Testis (tissue), 5 donors: ENCODE measurements at places on chromosomes 3 and 15. TPM values are rescaled to one million over a fixed set of nuclear protein-coding genes. Genes with fewer than 3 reads are reported as not detected.
A peak's percentile ranks its signal among the peaks of the same experiment; 100 is the strongest.

The RARRES1 gene
- 0.24 TPM for total RNA-seq

The FGD5 gene
- 17.8 TPM for total RNA-seq

The DBR1 gene
- 6.9 TPM for total RNA-seq

DNA sequence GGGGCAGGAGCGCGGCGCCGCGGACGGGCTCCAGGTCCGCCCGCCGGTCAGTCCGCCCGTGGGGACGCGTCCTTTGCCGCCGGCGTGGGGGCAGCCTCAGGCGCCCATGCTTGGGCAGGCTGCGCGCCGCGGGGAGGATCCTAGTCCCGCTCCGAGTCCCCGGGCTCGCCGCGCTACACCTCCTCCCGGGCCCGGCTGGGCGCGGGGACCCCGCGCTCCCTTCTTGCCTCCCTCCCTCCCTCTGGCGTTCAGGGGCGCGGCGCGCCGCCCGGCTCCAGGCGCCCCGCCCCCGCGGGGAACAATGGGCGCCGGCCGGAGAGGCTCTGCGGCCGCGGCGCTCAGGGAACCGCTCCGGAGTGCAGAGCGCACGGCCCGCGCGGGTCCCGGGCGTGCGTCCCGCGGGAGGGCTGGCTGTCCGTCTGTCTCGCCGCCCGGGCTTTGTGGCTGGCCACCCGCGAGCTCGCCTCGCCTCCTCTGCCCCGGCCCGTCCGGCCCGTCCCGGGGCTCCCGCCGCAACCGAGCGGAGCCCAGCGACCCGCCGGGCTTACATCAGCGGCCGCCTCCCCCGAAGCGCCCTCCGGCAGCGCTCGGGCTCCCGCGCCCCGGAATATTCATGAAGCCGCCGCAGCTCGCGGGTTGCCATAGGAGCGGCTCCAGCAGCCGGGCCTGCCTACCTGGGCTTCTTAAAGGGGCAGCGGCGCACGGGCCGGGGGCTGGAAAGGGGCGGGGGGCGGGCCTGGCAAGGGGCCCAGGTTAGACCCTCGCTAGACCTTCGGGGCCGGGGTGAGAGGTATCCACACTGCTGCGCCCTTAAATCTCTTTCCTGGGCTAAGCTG lies at the start of gene HCN4:
Gene HCN4, minus strand, starts transcription at position 658 of the 836 bp plus-strand sequence. CDS start 688 bp downstream, outside the sequence.
- no peak within 1 kb of the TSS for H3K27ac ChIP-seq
- peak; percentile 67 for DNase-seq
- no peaks in the 10 kb centered on the region for H3K4me1 ChIP-seq

DNA sequence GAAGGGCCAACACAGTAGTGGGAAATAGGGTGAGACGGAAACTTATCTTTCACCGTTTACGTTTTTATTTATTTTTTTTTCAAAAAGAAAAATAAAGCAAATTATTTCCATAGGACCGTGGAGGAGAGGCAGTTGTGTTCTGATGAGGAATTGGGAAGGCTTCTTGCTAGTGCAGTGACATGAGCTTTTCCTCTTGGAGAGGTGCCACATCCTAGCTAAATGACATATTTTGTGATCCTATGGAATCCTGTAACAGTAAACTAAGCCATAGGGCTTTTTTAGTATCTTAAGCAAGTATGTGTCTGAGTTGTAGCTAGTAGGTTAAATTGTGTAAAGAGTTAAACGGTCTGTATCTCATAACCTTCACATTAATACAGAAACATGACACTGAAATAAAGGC lies 609.9 kb downstream of the RBMS3 start:
- H3K27me3 ChIP-seq: no peaks in the 10 kb centered on the region
- H3K27ac ChIP-seq: no peak overlapping the region
